ENCODE measurements at places on chromosomes 12 and 14.

GRCh38 chr14:81673930-81674329 lies 140.3 kb upstream of the SEL1L start:
- no peak for DNase-seq

DNA sequence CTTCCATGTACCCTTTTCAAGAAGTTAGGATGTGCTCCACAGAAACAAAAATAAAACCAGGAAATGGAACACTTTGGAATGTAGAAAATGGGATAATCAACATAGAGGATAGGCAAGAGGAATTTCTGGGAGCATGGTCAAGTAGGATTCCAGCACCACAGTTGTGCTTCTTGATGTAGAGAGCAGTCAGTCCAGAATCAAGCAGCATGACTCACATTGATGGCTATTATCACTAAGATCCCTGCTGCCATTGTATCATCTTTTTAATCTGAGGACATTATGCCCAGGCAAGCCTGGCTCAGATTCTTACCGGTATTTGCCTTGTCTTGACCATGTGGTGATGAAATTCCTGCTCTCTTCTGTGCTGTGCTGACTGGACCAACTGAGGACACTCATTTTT lies 5.7 kb downstream of the ETFRF1 start:
- peak; percentile 26 for DNase-seq

- DNase-seq = no peak
Observed at GRCh38 chr14:74954232-74954946, 1.0 kb downstream of the PGF start.

- DNase-seq = no peak
Observed at GRCh38 chr12:63085120-63085519, 65.9 kb downstream of the AVPR1A start.

- DNase-seq = no peak
Observed at GRCh38 chr14:101501341-101501740, 60.0 kb upstream of the DIO3 start.

DNA sequence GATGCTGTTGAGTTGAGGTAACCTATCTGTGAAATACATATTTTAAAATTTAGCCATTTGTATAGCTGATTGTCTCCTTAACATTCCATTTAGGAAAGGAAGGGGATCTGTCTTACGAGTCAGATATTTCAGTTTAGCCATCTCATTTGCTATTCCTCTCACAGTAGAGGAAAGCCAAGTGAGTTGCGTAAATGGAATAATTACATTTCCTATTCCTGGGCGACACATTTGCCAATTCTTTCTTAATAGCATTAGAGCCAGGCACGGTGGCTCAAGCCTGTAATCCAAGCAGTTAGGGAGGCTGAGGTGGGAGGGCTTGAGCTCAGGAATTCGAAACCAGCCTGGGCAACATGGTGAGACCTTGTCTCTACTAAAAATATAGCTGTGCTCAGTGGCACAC lies 116.3 kb downstream of the TMX1 start:
- DNase-seq = no peak

GRCh38 chr12:117125767-117126166 lies 26.6 kb upstream of the TESC start:
- DNase-seq = no peak

DNA sequence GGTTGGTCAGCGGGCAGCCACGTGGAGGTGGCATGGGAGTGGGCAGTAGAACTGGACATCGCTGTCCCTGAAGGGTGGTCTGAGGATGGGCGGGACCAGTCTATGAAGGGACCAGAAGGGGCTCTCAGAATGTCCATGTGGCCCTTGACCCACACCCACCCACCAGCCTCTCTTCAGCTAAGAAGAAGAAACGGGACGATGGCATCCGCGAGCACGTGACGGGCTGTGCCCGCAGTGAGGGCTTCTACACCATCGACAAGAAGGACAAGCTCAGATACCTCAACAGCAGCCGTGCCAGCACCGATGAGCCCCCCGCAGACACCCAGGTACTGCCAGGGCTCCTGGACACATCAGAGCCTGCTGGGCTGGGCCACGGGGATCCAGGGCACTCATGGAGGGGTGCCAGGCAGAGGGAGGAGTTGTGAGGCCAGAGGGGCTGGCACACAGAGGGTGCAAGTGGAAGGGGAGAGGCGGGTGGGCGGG lies 21.3 kb downstream of the SETD1B start:
- DNase-seq = no peak

GRCh38 chr14:94054401-94054800 lies 26.6 kb downstream of the DDX24 start:
- no peak for DNase-seq

- DNase-seq = no peak
Observed at GRCh38 chr14:103232831-103233319, 101.2 kb upstream of the EIF5 start.

DNA sequence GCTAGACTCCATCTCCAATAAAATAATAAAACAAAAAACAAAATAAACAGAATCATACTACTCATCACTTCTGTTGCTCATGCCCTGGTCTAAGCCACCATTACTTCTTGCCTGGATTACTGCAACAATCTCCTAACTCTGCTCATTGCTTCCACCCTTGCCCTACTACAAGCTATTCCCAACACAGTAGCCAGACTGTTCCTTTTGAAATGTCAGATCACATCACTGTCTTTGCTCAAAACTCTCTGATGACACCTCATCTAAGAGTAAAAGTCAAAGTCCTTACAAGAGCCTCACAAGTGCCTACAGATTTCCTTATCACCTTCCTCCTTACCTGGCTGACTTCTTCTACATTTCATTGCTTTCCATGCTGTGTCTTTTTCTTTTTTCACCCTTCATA lies 10.0 kb downstream of the FBXO33 start:
- DNase-seq = no peak

DNA sequence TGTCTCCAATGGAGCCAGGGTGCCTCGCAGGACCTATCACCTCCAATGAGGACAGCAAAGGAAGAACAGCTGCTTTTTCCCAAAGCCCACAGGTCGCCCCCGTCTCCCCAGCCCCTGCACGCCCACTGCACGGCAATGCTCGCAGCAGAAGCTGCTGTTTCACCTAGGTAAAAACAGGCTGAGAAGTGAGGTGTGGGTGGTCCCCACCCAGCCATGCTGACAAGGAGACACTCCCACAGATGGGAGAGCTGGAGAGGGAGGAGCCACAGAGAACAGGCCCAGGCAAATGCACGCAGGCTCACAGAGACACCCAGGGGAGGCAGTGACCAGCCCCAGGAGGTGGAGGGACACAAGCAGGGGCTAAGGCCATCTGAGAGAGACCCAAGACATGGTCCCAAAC lies 10.4 kb downstream of the CFAP73 start:
- DNase-seq = no peak

GRCh38 chr14:93430315-93431035 lies at the start of gene UNC79:
Gene UNC79, plus strand, starts transcription at chr14:93430939. Its CDS starts 91 bp downstream, at chr14:93431030.
- DNase-seq = no peak

DNA sequence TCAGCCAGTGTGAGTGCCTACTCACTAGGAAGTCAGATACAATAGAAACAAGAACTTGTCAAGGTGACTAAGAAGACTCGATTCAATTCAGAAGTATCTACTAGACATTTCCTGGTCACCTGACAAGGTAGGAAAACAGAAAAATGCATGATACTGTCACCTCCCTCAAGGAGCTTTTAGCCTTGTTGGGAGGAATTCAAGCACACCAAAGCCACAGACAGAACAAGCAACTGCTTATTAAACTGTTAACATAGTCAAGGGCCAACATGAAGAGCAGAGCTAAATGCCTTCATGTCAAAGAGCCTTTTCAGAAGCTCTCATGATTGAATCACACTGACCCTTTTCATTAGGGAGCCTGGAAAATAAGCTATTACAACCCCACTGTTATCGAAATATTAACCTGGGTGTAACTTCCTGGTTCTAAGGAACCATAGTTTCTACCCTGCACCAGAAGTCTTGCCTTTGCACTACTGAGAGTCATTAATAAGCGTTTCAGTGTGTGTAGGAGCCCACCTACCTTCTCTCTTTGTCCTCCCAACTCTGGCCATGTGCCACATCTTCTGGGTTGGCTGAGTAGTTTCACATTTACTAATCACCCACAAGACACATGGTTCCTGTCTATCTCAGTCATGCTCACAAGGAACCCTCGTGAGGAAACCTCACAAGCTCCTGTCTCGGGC lies 31.0 kb upstream of the LGALS3 start:
- DNase-seq = no peak

DNA sequence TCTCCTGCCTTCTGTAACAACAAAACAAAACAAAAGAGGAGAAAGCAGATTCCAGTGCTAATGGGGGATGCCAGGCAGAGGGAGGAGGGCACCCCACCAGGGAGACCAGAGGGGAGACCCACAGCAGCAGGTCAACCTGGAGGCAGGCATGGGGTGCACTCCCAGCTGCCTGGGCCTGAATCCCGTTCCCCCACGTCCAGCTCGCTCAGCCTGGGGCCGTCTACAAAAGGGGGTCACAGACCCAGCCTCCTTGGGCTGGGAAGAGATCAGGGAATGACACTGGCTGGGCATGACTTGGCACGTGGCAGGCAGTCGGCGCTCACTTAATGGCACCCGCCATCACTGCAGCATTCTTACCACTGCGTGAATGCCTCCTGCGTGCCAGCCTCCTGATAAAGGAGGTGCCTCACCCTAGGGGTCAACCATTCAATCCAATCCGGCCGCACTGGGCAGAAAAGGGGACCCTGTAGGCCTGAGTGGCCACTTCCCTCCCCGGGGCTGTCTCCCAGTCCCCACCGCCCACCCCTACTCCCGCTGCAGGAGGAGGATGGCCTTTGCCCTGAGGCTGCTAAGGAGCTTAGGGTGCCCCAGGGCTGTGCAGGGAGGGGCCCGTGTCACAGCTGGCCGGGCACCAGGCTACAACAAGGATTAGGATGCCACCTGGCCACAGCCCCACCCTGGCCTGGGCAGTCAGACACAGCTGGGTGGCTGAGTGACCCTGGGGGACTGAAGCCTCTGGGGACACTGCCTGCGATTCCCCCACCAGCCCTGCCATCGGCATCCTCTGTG lies 87.5 kb downstream of the NCOR2 start:
- DNase-seq = no peak

- DNase-seq = no peak
Observed at GRCh38 chr12:10623131-10623530, 9.7 kb upstream of the MAGOHB start.

- DNase-seq = peak; percentile 54
Observed at GRCh38 chr12:27193854-27194544, 50.1 kb upstream of the STK38L start.

DNA sequence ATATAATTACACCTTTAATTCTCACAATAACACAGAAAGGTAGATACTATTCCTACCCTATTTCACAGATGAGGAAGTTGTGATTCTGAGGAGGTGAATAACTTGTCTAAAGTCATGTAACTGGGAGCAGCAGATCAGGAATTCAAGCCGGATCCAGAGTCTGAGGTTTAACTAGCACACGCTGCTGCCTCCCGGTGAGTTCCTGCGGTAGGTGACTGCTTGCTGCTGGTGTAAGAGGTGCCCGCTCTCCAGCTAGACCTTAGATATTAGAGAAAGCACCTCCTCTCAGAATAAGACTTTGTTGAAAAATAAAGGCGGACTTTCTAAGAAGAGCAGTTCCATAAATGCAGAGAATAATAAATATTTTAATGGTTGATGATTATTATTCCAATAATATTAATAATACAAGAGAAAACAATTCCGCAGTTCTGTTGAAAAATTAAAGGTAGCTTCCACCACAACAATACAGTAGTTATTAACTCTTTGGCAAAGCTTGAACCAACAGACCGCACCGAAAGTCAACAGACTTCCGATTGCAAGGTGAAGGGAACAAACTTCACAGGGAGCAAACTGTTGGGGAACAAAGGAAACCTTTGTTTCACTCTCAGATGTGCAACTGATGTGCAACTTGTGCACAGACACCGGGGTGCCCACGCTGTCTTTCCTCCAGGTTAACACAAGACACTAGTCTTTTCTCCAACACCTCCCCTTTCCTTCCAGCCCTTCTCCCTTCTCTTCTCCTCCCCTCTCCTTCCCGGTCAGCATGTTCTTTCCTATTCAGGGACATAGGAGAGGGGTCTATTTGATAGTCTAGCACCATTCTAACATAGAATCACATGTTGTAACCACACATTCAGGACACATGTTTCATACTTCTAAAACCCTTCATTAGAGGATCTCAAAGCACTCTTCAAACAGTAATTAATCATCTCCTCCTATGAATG lies 73.2 kb upstream of the EGLN3 start:
- no peak for DNase-seq

DNA sequence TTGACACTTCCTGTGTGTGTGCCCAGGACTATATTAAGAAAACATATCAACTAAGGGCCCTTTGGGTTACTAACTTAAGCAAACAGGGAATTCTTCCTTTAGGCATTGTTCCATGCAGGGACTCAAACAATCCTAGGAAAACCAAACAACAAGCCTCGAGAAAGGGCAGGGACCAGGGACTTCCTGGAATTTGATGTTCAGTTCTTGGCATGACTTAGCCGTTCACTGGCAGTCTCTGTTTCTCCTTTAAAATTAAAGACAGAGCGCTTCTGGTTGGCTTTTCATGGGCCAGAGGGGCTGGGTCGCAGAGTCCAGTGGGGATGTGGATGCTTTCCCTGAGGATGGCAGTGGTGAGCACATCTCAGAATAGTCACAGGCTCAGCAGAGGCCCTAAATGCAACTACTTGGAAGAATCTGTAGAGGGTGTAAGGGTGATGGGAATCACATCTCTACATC lies 35.2 kb downstream of the RNFT2 start:
- peak; percentile 63 for DNase-seq

GRCh38 chr12:77947746-77948145 lies 117.1 kb downstream of the NAV3 start:
- no peak for DNase-seq

DNA sequence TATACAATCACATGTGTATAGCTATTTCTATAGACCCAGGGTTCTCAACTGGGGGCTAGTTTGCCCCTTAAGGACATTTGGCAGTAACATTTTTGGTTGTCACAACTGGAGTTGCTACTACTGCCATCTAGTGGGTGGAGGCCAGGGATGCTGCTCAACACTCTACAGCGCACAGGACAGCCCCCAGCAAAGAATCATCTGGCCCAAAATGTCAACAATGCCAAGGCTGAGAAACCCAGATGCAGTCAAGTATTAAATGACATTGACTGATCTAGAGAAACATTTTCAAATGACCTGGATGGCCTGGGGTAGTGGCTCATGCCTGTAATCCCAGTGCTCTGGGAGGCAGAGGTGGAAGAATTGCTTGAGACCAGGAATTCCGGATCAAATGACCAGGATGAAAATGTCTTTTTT lies 5.8 kb downstream of the WSB2 start:
- no peak for DNase-seq

DNA sequence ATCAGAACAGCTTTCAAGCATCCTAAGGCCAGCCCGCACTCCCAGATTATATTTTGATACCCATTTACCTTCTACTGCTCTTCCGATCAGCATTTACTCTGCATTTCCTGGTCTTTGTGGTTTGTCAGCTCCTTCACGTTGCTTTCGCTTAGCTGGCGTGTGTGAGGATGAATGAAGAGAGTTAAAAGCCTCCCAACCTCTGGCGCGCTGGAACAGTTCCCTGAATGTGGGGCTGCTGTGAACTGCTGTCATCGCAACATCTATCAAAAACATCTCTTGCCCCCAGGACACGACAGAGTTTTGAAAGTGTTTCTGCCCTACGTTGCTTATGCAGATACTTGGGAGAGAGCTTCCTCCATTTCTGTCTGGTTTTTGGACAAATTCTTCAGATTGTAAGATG lies 129.2 kb downstream of the KCNA5 start:
- no peak for DNase-seq

- DNase-seq = no peak
Observed at GRCh38 chr14:103698380-103699260, 16.6 kb downstream of the XRCC3 start.

Data from hepatic stellate cell (primary cell).